Activated T-cell treated with anti-CD3 and anti-CD28 coated beads, Interleukin-2, amount 50 U/mL, for 72 hours (primary cell): ENCODE measurements at places on chromosomes 7 and 10.

- DNase-seq = no peak
These were observed 53.7 kb downstream of the SLC16A12 start for GRCh38 chr10:89481662-89482061.

DNA sequence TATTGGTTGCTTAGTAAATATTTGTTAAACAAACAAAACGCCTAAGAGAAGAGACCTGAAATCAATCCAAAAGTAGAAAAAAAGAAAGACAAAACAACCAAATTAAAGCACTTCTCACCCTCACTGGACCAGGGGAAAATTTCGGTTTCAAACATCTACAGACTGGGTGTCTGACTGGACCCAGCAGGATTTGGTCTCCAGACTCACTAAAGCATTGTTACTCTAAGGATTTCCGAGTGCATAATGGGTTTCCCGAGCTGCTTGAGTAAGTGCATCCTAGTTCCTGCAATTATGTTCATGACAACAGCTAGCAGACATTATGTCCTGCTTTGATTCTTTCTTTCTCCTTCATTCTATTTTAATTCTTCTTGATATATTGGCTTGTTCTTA, 51.8 kb upstream of the FAM3C start:
- no peak for DNase-seq

DNA sequence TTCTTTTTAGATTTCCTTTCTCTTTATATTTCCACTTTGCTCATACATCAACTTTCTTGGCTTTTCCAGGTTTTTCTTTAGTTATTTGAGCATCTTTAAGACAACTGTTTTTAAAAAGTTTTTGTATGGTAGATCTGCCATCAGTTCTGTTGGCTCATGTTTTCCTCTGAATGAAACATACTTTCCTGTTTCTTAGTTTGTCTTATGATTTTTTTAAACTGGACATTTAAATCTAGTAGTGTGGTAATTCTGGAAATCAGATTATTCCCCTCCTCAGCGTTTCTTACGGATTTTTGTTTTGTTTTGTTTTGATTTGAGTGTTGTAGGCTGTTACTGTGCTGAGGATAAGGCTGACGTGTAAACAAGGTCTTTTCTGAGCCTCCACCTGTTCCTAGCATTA, 33.8 kb upstream of the ITGB8 start:
- no peak for DNase-seq

- DNase-seq = no peak
These were observed 65.4 kb downstream of the TACC2 start for GRCh38 chr10:122054048-122055025.

- no peak for DNase-seq
These were observed 465.5 kb downstream of the KCNMA1 start for GRCh38 chr10:77172086-77172485.
